ENCODE measurements at places on chromosomes 1 and 21.
A peak's percentile ranks its signal among the peaks of the same experiment; 100 is the strongest.

GRCh38 chr1:18776777-18777176 lies 82.7 kb downstream of the TAS1R2 start:
- no peak for DNase-seq

DNA sequence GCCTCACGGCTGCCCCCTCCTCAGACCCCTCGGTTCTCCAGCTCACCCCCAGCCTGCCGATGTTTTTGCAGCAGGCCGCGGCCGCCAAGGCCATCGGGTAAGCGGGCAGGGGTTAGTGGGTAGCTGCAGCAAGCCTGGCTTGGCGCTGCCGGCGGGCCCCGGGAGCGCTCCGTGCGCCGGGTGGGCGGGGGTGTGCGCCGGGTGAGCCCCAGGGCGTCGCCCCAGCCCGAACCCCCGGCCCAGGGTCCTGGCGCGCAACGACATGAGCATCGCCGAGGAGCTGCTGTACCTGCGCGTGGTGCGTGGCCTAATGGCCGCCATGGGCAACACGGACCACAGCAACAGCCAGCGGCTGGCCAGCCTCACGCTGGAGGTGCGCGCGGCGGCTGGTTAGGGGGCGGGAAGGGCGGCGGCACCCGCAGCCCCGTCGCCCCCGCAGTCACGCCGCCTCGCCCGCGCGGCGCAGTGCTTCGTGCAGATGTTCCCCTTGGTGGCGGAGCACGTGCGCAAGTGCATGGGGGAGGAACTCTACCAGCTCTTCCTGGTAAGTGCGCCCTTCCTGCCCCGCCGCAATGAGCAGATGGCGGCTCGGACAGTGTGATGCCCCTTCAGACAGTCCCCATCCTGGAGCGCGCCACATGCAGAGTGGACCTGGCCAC lies 6.5 kb downstream of the RNU5D-1 start:
- no peak for DNase-seq

DNA sequence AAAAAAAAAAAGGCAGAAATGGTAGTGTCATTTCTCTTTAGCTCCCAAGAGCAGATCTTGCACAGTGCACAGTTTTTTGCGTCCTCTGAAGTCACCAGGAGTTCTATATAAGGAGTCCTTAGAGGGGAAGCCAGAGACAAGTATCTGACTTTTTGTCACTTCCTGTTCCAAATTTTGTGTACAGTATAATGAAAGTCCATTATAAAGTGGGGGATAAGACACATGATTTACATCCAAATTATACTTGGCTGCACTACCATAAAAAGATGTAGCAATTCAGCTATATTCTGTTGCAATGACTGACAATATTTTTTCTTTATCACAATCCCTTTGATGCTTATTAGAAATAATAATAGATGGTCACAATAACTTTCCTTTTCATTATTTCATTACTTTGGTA lies 1276.9 kb upstream of the ADGRL2 start:
- DNase-seq, result no peak

GRCh38 chr1:83850834-83851233 lies 148.1 kb downstream of the TTLL7 start:
- no peak for DNase-seq

- no peak for DNase-seq
Observed at GRCh38 chr1:155776414-155776813, 80.6 kb downstream of the GON4L start.

DNA sequence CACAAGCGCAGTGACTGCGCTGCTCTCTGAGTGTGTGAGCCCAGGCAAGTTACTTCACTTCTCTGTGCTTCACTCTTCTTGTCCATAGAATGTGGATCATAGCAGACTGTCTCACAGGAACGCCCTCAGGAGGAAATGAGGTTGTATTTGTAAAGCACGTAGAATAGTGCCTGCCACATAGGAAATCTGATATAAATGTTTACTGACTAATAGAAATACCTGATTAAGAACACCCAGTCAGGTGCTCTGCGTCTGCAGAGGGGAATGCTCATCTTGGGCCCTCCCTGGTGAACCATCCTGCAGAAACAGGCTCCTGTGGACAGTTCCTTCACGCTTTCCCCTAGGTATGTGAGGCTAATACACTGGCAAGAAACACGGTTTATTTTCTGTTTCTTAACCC lies 100.3 kb downstream of the BEND5 start:
- DNase-seq, result no peak

- DNase-seq, result no peak
Observed at GRCh38 chr1:160211046-160211790, 6.0 kb downstream of the PEA15 start.

DNA sequence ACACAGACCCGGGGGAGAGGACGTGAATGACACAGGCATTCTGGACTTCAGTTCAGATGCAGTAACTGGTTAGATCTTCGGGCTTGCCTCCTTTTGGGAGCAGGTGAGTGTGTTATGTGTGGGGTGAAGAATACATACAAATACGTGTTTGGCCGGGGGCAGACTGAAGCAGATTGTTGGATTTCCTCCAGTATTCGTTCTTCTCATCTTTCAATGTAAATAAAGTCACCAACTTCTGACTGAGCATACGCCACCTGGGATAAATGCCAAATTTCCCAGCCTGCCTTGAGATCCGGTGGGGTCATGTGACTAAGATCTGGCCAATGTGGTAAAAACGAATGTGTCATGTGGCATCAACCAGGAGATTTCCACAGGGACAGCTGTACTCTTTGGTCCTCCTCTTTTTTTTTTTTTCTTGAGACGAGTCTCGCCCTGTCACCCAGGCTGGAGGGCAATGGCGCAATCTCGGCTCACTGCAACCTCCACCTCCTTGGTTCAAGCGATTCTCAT lies 189.8 kb downstream of the RGS7 start:
- peak; percentile 38 for DNase-seq

GRCh38 chr1:26578167-26578566 lies 48.6 kb downstream of the RPS6KA1 start:
- no peak for DNase-seq

DNA sequence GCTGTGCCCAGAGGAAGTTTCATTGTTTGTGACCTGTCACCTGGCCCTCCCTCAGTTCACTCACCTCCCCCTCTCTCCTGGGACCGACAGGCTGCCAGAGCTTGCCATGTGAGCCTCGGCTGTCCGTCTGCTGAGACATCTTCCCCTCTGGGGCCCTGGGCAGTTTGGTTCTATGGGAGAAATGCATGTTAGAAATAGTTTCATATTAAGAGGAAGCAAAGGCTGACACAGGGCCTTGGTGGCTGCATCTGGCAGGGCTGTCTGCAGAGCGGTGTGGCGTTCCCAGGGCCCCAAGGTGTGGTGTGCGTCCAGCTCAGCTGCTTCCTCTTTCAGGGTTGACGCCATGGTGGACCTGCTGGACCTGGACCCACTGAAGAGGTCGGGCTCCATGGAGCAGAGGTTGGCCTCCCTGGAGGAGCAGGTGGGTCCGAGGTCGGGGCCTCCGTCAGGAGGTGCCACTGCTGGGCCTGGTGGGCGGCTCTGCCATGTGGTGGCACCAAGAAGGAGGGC lies 31.9 kb upstream of the LRRC3 start:
- DNase-seq, result no peak

DNA sequence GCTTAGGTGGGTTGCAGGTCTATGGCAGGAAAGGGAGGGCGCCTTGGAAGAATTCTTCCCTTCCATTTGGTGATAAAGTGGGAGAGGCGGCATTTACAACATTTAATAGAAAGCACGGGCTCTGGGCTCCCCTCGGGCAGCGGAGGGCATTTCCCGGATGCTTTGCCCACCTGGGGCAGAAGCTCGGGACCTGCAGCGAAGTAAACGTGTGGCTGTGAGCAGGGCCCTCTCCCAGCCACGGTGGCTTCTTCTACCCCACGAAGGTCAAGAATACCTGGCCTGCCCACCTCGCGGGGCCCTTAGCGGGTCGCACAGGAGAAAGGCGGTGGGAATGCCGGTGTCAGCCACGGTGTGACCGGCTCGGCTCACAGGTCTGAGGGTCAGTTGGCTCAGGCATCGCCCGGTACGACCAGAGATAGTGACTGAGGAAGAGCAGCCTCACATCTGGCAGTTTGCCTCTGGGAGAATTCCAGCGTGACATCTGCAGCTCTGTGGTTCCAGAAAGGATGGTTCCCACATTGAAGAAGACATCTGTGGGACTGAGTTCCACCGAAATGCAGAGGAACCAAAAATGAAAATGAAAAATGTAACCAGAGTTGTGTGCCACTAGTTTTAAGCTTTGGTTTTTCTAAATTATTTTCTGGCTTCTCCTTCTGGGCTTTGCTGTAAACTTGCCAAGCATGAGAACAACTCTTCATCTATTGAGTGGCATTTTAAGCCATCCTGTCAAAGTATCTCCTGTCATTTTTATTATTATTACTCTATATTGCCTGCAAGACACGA lies 720 bp upstream of the F3 start:
- no peak for DNase-seq

DNA sequence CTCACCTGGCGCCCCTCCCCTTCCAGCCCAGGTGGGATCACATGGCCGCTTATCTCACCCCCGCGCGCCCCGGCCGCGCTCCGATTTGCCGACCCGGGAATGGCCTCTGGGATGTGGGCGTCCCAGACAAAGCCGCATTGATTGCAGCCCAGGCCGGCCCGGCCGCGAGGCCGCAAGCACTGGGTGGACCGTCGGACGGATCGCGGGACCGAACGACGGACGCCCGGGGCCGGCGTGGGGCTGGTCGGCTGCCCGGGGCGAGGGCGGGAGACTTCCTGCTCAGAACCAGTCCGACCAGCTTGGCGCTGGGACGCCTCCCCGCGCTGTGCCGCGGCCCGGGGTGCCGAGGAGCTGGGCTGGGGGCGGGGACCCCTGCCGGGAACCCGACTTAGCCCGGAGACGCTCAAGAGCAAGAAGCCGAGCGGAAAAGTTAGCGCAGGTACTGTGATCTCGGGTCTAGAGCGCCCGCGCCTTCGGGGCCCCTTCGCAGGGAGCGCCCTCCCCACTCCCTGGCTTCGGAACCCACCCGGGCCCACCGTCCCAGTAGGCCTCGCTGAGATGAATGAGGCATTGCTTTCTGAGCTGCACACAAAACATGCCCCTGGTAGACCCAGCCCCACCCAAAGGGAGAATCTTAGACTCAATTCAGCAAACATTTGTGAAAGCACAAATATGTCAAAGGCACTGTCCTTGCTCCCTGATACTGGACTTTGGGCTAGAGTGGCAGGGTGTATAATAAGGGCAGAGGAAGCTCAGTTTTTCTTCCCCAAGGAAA lies 415 bp upstream of the LAD1 start:
- DNase-seq, result peak; percentile 26

DNA sequence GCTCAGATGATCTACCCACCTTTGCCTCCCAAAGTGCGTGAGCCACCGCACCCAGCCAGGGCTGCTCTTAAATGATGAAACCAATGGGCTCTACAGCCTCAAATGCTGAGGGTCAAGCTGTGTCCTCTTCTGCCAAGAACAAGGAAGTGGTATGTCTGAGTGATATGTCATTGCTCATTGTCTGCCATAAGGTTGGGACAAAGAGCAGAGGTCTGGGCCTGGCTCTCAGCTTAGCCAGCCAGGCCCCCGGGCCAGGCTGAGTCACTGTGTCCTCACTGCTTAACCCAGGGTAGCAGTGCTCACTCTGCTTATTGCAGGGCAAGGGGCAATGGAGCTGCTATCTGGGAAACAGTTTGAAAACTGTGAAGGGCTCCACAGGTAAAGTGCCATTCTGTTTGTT lies 8.3 kb upstream of the ETS2 start:
- no peak for DNase-seq

DNA sequence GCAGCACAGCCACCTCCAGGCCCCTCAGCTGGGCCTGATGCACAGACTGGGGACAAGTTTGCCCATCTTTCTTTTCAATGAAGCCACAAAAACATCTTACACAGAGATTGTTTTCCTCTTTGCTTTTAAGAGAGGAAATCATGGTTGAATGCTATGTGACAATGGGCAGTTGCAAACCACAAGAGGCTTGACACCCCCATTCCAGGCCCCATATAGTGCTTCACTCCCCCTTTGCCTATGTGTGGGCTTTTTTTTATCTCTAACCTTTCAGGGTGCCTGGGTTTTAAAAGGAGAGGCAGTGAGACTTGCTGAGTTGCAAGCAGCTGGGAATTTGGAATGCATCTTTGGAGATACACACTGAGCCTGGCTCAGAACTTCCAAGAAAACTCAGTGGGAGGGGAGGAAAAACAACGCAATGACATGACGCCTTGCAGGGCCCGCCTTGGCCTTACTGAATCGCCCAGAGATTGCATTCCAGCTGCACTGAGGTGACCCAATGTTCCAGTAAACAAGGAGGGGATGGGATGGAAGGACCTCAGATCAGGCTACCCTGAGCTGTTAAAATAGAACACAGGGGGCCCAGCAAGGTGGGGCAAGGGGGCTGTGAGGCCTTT lies 145.2 kb upstream of the ZNF648 start:
- no peak for DNase-seq

- peak; percentile 94 for DNase-seq
Observed at GRCh38 chr1:48536477-48536876, 64.5 kb upstream of the SPATA6 start.

- DNase-seq, result no peak
Observed at GRCh38 chr1:1597275-1597930, 2.5 kb downstream of the FNDC10 start.

GRCh38 chr1:34286511-34286910 lies 109.8 kb downstream of the C1orf94 start:
- DNase-seq, result no peak

DNA sequence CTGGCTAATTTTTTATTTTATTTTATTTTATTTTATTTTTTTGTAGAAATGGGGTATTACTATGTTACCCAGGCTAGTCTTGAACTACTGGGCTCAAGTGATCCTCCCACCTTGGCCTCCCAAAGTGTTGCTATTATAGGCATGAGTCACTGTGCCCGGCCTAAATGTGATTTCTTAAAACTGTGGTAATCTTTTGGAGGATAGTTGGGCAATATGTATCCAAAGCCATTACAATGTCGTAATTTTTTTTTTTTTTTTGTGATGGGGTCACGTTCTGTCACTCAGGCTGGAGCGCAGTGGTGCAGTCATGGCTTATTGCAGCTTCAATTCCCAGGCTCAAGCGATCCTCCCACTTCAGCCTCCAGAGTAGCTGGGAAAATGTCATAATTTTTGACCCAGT lies 14.2 kb downstream of the ETV3L start:
- no peak for DNase-seq

DNA sequence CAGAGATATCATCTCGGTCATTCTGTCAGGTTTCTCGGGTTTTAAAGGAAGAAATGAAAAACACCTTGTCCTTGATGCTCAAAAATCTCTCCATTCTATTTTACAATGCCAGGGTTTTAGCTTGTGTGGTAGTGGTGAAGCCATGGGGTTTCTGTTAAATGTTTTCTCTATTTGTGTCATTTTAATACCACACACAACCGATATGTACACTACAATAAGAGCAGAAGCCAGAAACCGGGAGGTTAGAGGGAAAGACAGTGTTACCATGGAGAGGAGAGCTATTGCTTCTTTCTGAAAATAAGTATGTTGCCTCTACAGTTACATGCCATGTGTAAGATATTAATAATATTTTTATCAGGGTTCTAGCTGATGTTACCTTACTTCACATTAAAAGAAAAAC lies 2.8 kb downstream of the SLC35D1 start:
- no peak for DNase-seq

DNA sequence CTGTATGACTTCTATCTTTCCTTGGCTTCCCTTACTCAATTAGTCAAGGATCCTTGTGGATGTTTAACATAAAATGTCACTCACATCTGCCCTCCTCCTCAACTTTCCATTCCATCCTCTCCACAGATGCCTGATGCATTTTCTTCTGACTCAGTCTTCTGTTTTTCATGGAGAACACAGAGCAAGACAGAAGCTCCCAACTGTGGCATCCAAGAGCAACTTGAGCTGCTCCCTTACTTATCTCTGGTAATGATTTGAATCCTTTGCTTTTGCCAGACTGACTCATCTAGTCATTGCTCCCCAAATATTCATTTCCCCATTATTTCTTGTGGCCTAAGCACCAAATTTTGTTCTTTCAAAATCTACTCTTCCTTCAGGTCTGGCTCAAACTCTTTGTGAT lies 120.6 kb downstream of the LYPLAL1 start:
- no peak for DNase-seq

Data from NCI-H774 (cell line).